Mesendoderm (in vitro differentiated cells): ENCODE measurements at places on chromosomes 4 and X.
A peak's percentile ranks its signal among the peaks of the same experiment; 100 is the strongest.

DNA sequence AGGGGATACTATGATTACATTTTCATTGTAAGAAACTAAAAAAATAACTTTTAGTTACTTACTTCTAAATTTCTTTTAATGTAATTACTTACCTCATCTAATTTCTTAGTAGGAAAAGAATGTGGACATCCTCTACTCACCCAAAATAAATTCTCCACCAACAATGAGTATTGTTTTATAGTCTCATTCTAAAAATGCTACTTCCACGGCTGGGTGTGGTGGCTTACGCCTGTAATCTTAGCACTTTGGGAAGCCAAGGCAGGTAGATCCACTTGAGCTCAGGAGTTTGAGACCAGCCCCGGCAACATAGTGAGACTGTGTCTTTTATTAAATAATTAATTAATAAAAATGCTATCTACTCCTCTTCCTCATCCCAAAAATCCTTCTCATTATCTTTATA is 99.8 kb downstream of the PPA2 start:
- no peak for DNase-seq

DNA sequence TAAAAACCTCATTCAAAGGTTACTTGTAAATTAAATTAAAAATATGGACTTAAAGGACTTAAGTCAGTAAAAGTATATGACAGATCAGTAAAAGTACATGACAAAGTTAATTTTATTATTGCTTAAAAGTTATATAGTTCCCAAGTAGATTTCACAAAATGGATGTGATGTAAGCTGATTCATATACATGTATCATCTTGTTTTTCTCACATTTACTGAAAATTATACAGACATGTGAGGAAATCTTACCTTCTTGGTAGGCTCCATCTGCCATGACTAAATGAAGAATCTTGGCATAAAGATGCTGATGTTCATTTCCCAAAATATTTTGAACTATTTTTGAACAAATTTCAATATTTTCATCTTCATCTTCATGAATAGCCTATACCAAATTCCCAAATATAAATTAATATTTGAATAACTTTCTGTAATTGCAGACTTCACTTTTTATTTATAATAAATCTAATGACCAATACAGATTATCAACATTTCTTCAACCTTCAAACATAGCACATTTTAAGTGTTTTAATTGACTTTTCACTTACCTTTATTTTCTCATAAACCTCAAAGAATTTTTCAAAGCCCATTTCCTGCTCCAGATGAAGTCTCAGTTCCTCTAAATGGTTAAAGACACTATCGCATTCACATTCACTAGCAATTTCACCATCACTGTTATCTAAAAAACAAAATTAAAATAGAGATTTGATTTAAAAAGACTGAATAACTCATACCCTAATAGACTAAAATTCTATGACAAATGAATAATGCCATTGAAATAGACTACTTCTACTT is 129.4 kb upstream of the SH3RF1 start:
- DNase-seq = no peak

GRCh38 chr4:182385897-182386296 is 142.7 kb downstream of the TENM3 start:
- no peak for DNase-seq

DNA sequence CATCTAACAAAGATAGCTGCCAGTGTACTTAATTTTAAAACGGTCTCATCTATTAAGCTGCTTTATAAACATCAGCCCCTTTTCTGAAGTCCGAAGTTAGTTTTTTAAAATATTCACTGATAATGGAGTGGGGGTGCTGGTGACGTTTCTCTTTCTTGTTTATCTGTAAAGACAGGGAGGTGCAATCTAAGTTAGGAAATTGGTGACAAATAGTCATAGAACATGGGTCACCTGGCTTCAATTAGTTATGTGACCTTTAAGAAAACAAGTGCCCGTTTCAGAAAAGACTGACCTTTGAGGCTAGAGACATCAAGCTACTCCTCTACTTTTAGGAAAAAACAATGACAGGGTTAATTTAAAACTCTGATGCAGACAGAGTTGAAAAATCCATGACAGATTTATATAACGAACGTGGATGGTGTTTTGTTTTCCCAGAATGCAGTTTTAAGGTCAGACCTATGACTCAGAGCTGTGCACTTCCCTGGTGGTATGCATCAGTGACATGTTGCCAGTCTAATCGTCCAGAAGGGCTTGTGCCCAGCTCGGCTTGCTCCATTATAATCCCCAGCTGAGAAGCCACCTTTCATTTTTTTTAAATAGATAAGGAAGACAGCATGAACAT is 38.2 kb downstream of the FHL1 start:
- no peak for DNase-seq

GRCh38 chr4:47640911-47641310 is 155.8 kb downstream of the ATP10D start:
- no peak for DNase-seq

- DNase-seq = no peak
These were observed 1213.2 kb downstream of the RAPGEF2 start for GRCh38 chr4:160316036-160316435.

DNA sequence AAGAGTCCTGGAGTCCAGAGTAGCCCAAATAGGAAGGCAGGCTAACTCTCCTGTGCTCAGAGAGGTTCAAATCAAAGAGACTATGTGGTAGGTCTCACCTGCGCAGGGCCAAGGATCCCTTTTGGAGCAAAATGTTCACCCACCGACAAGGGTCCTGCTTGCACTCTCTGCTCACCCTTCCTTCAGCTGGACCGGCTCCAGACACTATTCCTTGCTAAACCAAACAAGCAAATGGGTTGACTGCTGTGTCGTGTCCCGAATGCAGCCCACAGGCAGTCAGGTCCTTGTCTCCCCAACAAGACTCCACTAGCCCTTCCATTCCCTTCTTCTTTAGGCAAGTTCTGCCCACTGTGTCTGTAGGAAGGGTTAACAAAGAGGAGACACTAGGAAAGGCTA is 760 bp downstream of the TRMT2B start:
- DNase-seq = no peak

DNA sequence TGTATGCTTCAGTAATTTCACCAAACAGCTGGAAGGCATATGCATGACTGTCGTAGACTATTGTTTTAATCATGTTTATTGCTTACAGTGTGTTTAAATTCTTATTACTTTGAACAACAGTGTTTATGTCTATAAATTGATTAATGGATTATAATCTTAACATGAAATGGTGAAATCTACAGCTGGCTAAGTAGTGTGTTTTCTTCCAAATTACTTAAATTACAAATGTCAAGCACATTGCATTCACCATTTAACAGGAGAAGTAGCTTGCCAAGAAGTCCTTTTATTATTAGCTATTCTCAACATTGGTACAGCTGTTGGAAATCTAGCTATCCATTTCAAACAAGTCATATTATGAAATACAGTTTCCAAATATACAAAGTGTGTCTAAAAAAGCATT is 849.3 kb upstream of the PCDH10 start:
- no peak for DNase-seq

- DNase-seq = no peak
These were observed 383.4 kb downstream of the ANKRD50 start for GRCh38 chr4:124329134-124329533.

GRCh38 chr4:79175716-79176115 is 150.1 kb downstream of the NAA11 start:
- DNase-seq = no peak

DNA sequence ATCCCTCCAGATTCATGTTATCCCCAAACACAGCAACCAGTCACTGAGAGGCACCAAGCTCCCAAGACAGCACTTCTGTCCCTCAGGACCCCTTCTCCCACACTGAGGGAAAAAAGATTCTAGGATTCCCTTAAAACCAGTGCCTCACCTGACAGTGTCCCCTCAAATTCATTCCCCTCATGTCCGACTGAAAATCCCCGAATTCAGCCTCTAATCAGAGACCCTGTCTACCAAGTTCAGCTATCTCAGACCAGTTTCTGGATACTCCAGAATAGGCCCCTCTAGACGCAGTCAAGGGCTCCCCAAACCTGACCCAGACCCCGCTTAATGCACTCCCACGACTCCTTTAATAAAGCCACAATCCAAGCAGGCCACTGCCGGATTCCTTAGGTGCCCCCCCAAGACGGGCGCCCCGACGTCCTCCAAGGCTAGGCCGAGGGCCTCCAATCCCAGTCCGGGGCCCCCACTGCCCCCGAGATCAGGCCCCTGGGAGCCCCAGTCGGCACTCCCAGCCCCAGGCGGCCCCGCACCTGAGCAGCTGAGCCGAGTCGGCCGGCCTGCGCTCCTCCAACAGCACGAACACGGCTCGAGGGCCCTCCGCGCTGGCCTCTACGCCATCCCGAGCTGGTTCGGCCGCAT is 457 bp downstream of the TFE3 start:
- no peak for DNase-seq

- no peak for DNase-seq
These were observed 5.5 kb upstream of the ING2 start for GRCh38 chr4:183499389-183499788.

DNA sequence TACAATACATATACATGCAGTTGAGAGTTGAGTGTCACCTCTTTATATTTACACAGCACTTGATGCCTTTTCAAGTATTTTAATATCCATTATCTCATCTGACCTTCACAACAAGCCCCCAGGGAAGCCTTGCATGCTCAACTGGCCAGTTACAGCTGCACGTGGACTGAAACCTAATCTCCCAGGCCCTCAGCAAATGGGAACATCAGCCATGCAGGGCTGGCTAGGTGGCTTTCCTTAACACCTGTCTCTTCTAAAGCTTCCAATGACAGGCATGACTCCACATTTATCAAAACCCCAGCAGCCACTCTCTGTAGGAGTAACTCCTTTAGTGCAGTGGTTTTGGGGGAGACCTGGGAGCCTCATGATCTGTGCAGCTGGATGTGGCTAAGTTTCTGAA is 56.4 kb downstream of the PHKA2 start:
- DNase-seq = no peak

GRCh38 chrX:31038575-31039326 is 33.1 kb downstream of the FTHL17 start:
- peak; percentile 24 for DNase-seq

- no peak for DNase-seq
These were observed 43.2 kb downstream of the REELD1 start for GRCh38 chr4:146257511-146257910.

GRCh38 chrX:8981723-8982122 is 52.2 kb downstream of the FAM9B start:
- no peak for DNase-seq

GRCh38 chr4:75089206-75089605 is 156.3 kb downstream of the PARM1 start:
- no peak for DNase-seq

DNA sequence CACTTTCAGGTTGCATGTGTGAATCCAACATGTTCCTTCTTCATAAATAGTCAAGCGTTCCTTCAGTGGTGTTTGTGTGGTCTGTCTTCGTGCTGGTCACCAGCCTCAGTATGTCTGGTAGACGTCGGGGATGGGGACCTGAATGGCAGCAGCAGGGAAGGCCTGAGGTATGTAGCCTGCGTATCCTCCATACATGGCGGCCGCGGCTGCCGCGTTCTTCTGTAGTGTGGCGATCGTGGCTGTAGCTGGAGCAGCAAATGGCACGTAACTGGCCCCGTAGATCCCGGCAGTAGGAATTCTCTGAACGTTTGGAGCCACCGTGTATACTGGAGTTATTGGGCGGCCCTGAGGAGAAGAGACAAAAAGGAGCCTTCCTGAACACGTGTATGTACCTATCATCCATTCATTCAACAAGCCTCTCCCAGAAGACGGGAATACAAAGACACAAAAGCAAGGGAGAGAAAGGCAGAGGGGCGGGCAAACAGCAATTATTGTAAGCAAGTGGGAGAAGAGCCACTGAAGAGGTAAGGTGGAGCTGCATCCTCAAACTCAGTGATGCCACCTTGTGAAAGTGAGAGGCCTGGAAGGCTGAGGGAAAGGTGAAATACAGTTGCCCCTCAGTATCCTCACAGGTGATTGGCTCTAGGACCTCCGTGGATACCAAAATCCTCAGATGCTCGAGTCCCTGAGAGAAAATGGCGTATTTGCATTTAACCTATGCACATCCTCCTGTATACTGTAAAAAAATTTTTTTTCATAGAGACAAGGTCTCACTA is 90.9 kb downstream of the CHRNA9 start:
- peak; percentile 36 for DNase-seq

DNA sequence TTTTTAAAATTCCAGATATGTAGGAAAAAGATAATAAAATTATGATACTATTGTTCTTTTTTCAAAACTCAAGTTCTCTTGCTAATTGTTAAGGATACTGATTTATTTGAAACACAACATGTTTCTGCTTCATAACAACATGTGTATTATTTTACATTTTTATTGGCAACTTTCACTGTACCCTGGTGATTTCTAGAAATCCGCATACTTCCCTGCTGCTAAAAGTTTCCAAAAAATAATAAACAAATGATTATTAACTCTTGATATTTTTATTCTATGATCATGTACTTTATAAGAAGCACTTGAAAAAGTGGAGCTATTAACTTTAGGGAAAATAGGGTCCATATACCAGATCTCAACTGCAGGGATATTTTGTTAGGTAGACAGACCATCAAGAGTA is 71.2 kb upstream of the HCCS start:
- no peak for DNase-seq

DNA sequence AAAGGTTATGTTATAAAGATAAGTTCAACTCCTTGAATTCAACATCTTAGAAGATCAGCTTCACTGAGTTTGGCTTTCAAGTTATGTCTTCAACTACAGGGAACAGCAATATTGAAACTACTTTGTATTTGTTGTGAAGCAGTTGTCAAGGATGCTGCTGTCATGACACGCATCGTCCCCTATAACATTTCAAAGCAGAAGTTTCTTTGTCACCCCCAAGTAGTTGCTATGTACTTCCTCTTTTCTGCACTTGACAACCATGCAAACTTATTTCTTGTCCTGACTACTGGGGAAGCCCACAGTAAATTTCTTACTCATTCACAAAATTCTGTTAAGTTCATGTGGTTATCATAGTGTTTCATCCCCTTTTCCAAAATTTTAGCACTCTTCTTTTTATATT is 14.3 kb downstream of the ANTXR2 start:
- DNase-seq = peak; percentile 29

GRCh38 chr4:145531223-145531622 is 49.6 kb downstream of the SMAD1 start:
- DNase-seq = no peak

- peak; percentile 43 for DNase-seq
These were observed 111.4 kb downstream of the LUZP4 start for GRCh38 chrX:115400960-115401359.

GRCh38 chrX:101493225-101493624 is 8.0 kb downstream of the ARMCX4 start:
- no peak for DNase-seq
